Kidney tubule cell (primary cell): ENCODE measurements at places on chromosomes 6 and 20.

DNA sequence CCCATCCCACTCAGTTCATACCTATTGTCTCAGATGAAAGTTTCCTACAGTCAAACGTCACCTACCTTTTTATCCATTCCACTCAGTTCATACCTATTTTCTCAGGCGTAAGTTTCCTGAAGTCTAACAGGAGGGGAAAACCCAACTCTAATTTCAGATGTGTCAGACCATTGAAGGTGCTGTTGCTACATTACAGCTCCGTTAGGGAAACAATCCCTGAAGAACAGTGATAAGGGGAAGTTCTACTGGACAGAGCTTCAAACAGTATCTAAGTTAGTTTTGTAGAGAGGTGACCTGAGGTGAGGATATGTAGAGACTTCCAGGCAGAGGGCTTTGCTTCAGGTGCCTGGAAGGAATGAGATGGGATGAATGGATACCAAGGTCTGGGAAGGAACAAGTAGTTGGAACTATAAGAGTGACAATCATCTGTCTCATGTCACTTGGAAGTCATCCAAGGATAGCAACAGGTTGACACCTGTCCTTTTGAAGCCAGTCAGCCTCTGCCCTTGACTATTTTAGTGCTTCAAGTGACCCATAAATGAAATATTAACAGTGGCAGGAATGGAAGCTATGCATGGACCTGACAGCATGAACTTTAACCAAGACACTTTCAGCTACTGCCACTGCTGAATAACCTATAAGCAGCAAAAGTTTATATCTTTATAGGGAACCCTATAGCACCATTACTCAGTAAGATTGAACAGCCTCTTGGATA, 191.6 kb upstream of the MOCS1 start:
- peak; percentile 34 for DNase-seq

GRCh38 chr6:4102687-4103244, 23.8 kb upstream of the FAM217A start:
- no peak for DNase-seq

GRCh38 chr6:14537030-14537429, 419.5 kb downstream of the CD83 start:
- no peak for DNase-seq

DNA sequence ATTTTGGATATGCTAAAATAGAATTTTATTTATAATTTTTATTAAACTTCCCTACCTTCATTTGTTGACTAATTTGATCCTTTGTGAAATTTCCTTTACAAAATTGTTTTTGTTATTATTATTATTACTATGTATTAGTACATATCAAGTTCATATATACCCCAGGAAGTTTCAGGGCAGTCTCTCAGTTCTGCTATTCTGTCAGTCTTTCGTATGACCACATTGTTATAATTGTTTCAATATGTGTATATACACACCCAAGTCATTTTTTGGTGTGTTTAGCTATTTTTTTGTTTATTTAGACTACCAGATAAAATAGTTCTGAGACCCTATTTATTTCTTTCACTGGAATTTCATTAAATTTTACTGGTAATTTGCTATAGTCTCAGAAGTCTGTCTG, 72.1 kb downstream of the NKAIN2 start:
- no peak for DNase-seq

DNA sequence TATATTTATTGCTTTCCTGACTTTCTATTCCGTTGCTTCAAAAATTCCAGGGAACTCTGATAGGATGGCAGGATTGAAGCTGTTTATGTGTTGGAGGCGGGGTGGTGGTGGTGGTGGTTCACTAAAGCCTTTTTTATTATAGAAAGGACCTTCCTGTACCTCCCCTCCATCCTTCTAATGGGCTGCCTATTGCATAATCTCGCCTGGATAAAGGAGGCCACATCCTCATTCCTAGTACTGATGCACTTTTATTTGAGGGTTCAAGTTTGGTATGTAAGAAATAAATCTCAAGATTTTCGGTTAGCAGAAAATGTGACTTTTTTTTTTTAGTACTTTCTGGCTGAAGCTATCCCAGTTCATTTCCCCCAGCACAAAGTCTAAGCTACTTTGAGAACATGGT, 18.7 kb upstream of the CTAGE9 start:
- DNase-seq, result no peak

DNA sequence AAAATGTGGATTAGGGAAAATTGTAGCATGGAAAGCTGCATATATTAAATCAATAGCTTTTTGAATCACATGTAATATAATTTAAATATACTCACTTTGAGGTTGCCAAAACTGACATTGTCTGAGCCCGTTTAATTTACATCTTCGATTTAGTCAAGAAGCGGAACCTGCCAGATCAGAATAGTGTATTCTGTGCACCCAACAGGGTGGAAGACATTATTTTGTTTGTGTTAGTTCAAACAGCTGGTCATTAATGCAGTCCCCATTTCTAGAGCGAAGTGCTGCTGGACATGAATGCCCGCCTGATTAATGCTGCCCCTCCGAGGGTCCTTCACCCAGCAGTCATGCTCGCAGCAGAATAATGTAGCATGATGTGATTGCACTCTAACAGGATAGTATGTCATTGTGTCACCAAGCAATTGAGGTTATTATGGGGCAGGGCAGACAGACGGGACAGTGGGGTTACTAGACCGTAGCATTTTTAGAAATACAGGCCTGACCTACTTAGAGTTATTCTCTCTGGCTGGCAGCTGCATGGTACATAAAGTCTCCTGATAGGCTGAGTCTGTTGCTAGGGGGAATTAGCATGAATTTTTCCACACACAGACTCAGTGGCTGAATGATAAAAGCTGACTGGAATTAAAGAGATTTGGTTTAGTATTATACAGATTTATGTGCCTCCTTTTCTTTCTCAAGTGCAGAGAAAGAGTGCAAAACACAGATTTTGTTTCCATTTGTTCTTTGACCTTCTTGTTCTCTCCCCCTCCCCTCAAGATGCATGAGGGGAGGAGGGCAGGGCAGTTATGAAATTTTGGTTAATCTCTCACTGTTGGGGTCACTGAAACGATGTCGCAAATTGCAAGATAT, 147.1 kb downstream of the PRL start:
- peak; percentile 87 for DNase-seq

DNA sequence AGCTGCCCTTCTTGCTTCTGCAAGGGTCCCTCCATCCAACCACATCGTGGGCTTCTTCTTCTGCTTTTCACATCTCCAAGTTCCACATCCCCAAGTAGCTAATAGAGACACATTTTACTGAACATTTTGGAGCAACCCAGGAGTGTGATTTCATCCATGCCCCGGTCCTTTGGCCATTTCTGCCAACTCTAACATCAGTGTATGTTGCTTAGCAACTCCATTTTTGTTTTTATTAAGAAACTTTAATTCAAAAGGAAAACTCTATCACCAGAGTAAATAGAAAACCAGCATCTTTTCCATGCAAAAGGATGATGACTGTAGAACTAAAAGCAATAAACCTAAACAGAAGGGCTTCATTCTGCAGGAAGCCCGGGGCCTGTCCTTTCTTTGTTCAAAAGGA, 32.7 kb upstream of the SULF2 start:
- DNase-seq, result no peak

DNA sequence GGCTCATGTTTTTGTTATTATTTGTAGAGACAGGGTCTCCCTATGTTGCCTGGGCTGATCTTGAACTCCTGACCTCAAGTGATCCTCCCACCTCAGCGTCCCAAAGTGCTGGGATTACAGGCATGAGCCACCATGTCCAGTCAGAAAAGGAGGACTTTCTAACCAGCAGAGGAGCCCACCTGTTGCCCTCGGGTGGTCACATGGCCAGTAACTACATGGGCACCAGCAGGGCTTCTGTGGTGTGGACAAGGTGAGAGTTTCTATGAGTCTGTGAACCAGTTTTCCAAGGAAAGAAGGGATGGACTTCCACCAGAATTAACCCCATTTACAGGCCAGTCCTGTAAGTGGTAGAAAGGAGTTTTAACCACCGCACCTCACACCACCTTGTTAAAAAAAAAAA, 125.4 kb downstream of the RIN2 start:
- no peak for DNase-seq

- DNase-seq, result no peak
These were observed 26.6 kb upstream of the SRSF6 start for GRCh38 chr20:43431134-43431519.

DNA sequence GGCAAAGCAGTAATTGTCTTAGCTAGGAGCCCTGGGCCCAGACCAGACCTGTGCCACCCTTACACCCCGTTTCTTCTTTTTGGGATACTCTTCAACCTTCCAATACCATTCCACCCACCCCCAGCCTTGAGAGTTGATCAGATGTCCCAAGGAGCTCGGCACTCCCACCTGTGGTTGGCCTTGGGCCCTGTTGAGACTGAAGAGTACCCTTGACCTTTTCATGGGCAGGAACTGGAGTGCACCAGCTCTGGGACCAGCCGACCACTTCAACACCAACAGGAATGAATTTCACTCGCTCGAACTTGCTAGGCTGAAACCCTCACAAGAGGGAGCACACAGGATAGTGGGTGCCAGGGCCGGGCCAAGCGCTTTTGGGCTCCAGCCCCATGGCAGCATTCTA, 273.6 kb downstream of the PHACTR1 start:
- DNase-seq, result no peak

DNA sequence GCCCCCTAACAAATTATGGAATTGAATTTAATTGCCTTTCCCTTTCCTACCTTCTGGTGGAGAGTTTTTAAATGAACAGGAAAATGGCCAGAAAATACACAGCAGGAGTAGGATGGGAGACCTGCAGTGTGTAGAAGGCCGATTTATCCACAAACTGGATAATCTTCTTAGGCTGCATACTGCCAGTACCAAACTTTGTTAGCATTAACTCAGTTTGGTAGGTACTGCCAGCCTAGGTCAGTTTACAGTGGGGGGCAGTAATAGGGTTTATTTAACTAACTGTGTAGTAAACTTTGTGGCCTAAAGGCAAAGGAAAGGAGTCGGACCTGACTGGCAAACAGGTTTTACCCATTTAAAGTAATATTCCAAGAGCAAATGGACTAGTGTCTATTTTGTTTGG, 4.6 kb downstream of the NCOA3 start:
- DNase-seq, result no peak

- DNase-seq, result peak; percentile 35
These were observed 131.4 kb upstream of the TRAF3IP2 start for GRCh38 chr6:111737065-111737521.

GRCh38 chr6:24925661-24926060, 10.1 kb downstream of the RIPOR2 start:
- DNase-seq, result no peak

GRCh38 chr6:119957195-119957594, 607.6 kb upstream of the MAN1A1 start:
- peak; percentile 3 for DNase-seq

DNA sequence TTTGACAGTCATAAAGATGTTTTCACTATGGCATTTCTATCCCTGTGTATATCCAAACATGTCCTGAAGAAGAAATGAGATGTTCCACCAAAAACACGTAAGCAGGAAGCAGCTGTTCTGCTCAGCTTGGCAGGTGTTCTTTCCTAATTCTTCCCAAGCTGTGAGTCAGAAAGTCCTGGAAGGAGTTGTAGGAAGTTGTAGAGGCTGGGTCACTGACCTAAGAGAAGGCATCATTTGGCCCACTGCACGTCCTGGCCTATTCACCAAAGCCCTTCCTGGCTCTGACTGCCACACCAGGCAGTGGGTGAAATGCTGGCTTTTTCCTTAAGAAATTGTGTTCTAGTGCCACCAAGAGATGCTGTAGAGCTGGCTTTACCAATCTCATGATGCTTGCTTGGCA, 40.3 kb downstream of the STX11 start:
- peak; percentile 79 for DNase-seq

- DNase-seq, result no peak
These were observed 37.3 kb downstream of the NINL start for GRCh38 chr20:25547999-25548398.

GRCh38 chr6:166430269-166430668, 47.5 kb upstream of the MPC1 start:
- no peak for DNase-seq

DNA sequence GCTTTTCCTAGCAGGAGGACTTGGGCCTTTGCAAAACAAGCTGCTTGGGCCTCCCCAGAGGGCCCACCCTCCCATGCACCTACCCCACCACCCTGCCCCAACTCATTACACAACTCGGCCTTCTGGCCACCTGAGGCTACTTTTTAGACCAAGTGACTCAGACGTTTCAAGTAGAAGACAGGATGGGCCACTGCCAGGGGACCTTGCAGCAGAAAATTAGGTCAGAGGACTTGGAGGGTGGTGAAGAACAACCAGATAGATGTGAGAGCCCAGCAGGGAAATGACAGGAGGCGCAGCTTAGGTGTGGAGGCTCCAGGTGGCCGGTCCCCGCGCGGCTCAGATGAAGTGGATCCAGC, 1.4 kb downstream of the PPP1R3D start:
- DNase-seq, result peak; percentile 33

- no peak for DNase-seq
These were observed 59.8 kb downstream of the LAMP5 start for GRCh38 chr20:9574181-9574580.

DNA sequence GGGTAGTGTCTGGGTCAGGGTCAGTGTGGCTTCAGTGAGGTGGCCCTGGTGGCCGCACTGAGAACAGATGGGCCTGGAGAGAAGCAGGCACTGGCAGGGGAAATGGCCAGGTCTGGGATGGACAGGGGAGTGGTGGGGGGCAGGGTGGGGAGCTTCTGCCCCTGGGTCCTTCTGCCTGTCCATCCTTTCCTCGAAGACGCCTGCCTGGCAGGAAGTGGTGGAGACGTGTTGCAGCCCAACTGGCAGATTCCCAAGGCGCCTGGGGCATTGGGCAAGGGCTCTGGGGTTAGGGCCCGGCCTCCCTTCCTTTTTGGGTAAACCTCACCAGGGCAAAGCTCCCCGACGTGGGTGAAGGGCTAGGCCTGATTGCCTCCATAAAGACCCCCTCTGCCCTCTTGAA, 10.4 kb downstream of the SRC start:
- DNase-seq, result peak; percentile 33

DNA sequence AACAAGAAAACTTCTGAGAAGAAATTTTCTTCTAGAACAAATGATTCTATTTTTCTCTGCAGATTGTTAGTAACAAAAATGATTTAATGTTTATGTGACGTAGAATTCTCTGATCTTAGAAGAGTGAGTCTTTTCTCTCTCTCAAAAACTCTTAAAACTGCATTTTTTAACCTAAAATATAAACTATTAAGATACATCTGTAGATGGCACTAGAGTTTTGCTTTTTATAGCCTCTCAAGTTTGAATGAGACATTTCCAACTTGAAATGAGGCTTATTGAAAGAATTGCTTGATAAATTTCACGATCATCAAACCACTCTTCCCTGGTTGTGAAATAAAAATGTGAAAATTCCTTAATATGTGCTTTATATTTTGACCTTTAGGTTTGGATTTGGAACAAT, 53.8 kb downstream of the PHF3 start:
- DNase-seq, result no peak

DNA sequence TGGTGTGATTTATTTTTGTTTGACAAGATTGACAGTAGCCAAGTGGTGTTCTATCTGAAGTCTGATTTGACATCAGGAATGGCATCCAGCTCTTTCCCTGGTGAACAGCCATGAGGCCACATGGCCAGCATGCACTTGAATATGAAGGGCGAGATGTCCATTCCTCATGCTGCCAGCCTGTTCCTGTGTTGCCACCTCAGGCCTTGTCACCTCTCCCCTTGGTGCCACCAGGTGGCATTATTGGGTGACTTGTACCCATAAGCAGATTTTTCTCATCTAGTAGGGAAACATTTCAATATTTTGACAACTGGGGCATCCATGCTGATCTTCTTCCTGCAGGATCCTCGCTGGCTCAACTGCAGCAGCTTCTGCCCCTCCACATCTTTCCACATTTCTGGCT, 199.1 kb downstream of the ERMARD start:
- peak; percentile 28 for DNase-seq
